ENCODE measurements at places on chromosomes 6 and 20.

DNA sequence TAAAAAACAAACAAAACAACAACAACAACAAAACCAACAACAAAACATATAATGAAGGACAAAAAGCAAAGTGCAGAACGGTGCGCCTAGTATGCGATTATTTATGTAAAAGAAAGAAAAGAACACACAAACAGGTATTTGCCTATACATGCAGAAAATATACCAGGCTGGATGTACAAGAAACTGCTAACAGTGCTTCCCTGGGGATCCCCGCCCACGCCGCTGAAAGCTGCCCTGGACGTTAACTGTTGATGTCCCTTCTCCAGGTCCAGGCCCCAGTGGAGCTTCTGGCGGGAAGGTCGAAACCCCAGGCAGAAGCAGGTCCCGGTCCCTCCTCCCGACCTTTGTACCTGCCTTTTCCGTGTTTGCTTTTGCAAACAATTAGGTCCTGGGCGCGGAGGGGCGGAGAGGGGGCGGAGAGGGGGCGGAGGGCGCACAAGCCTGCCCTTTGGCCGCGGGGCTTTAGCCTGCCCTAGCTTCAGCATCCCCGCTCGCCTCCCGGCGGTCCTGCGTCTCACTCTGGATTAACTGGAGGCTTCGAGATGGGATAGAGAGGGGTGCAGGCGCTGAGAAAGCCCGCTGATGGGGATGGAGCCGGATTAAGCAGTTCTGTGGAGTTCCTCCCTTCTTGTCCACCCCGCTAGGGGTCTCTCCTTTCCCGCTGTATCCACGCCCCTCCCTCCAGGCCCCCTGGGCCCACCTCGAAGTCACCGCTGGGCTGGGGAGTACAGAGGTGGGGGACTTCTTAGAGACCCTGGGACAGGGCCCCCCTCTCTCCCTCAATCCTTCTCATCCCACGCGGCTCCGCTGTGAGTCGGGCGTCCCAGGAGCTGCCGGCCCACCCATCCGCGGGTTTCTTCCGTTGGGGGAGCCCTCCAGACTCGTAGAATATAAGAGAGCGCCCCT lies 8.2 kb upstream of the AHCY start:
- DNase-seq: no peak

DNA sequence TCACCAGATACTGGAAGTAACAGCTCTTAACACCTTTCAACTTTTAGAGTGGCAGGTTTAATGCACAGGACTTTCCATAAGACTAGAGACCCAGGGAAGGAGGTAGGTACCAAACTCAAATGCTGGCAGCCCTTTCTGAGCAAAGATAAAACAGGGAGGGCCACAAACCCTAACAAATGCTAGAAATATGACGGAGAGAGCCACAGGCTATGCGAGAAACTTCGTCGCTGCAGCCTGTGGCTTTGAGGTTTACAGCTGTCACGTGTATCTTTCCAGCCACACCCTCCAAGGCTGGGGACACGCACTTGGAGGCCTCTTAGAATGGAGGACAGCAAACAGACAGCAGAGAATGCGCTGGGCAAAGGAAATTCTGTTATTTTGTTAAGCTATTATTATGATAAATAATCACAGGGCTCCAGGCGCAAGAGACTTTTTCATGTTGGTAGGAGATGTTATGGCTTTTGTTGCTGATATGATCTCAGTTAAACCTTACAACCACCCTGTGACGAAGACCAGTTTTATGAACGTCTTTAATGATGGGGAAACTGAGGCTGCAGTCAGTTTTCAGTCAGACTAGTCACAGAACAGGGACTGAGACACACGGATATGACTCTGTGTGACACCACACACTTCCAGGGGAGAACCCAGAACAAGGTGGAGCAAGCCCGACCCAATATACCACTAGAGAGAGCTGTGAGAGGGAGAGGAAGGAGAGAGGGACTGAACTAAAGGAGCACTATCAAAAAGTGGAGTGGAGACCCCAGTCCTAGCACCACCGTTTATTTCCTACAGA lies 2.0 kb downstream of the TRAM2 start:
- DNase-seq: peak; percentile 12

DNA sequence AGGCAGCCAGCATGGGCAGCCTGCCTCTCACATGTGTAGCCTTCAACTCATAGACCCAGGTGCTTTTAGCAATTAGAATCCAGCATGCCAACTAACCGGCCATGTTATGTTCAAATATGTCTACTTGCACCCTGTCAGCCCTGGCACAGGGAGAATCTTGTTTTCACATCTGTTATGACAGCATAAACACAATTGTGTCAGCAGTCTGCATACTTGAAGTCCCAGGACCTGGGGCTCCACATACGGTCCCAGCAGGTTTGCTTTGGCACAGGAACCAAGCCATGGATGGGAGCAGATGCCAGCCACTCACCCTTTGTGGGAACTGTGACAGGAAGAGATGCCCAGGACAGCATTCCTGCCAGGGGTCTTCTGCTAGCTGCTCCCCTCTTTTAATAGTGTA lies 67.2 kb upstream of the SYNDIG1 start:
- no peak for DNase-seq

DNA sequence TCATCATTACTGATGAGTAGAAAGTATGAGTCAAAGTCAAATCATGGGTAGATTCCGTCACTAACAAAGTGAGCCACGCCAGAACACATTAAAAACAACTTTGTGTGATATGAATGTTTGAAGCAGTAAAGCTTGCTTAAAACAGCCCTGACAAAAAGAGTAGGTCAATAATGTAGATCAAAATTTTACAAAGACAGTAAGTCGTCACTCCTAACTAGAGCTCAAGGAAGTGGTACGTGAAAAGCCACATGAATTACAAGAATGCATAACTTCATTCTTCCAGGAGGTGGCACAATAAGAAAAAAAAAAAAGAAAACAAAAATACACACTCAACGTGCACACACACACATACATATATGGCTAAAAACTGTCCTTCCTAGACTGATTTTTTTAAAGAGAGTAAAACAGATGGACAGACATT lies 69.9 kb downstream of the HACE1 start:
- no peak for DNase-seq

- DNase-seq: no peak
Observed at GRCh38 chr6:100417036-100417435, 47.7 kb downstream of the SIM1 start.

DNA sequence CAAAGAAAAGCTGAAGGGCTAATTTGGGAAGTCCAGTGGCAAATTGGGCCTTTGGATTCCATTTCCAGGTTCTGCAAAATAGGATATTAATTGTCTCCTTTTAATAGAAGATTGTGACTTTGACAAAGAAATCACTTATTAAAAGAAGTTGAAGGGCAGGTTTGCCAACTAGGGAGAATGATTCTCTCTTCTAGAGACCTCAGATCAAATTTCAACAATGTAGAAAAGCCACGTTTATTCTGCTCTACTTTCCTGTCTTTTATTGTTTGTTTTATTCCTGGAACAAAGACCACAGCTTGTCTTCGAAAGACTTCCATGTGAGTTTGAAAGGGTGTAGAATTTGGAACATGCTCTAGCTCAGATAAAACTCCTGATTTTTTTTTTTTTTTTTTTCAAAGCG lies 65.5 kb upstream of the PRL start:
- no peak for DNase-seq

- DNase-seq: no peak
Observed at GRCh38 chr6:5099537-5099936, 14.4 kb downstream of the PPP1R3G start.

- DNase-seq: no peak
Observed at GRCh38 chr20:23159256-23159946, 73.3 kb upstream of the CD93 start.

DNA sequence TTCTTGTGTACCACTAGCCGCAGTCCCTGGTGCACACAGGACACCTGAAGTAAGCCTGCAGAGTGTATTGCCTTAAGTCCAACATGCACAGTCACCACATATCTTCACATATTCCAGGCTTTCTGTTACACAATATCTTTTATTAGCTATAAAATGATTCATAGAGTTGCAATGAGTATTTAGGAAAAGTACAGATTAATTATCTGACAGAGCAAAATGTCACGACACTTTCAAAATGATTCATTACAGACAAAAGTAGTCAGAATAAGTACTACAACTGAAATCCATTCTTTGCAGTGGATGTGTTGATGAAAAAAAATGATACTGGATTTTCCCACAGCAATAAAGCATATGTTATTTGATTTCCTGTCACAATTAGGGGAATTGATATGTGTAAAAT lies 199.5 kb upstream of the ASCC3 start:
- DNase-seq: no peak

Measured in activated T-helper 1 cell treated with anti-CD3 and anti-CD28 coated beads, Interleukin-2, amount 50 U/mL, for 16 hours (primary cell).